ENCODE measurements at places on chromosomes 1 and 21.

DNA sequence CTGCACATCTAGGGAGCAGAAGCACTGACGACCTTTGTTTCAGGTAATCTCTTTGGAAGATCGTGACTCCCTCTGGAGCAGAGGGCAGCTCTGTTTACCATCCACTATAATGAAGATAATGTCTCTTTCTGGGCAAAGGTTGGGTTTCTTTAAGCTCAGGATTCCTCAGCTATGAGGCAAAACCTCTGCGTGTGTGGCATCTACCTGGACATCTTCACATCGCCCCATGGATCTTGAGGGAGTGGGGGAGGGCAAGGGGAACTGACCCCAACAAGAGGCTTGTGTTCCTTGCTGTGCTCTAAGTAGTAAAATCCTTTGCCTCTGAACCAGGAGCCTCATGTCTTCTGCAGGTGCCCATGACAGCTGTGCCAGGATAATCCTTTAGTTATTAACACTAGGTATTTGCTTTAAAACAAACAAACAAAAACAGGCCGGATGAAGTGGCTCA is 19.6 kb downstream of the SPATA45 start:
- no peak for DNase-seq

DNA sequence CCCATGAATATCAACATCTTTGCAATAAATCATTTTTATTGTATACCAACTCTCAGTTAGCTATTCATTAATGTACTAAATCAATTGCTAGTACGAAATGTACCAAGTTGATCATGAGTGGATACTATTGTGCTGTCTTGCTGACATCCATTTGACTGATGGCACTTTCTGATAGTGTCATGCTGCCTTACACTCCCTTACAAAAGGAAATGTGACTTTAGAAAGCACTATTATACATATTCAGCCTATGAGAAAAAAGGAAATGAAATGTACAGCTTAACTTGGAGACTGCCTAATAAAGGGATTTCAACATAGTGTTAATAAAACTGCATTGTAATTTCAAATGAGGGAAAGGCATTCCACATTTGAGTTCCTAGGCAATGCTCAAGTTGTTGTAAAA is 52.2 kb downstream of the PLA2G4A start:
- DNase-seq, result no peak

GRCh38 chr1:234324821-234325220 is 48.4 kb upstream of the COA6 start:
- no peak for DNase-seq

DNA sequence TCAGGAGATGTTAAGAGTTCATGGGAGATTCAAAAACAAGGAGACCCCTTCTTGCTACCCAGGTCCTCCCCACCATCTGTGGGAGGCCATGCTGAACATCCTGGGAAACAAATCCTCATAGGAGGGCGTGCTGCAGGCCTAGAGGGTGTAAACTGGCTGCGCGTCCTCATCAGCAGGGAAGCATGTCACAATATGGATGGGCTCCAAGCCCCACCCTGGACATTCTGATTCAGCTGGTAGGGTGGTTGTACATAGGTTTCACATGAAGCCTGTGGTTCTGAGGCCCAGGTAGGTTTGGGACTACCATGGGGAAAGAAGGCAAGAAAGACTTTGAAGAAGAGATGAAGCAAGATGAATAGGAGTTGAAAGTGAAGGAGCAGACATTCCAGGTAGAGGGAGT is 44.6 kb upstream of the IFNLR1 start:
- DNase-seq, result no peak

DNA sequence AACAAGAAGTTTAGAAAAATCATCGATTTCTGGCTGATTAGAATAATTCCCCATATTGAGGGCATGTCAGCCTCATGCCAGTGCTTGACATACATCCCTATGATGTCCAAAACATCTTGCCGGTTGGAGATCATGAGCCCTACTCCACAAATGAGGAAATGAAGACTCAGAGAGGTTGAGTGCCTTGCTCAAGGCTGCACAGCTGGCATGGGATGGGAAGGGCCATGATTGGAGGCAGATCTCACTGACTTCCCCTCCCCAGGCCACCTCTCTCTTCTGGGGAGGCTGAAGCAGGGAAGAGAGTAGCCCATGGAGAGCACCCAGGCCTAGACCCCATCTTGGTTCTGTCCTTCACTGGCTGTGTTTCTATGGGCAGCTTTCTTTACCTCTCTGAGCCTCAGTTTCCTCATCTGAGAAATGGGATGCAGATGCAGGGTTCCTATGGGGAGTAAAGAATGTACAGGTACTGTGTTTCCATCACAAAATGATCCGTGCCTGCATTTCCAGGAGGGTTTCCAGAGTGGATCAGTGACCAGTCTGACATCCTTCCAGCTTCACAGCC is 145.7 kb downstream of the SYF2 start:
- no peak for DNase-seq

- DNase-seq, result no peak
Measured at GRCh38 chr21:33998809-33999208, 74.6 kb upstream of the MRPS6 start.

GRCh38 chr21:41561701-41562100 is 53.7 kb upstream of the TMPRSS2 start:
- DNase-seq, result no peak

DNA sequence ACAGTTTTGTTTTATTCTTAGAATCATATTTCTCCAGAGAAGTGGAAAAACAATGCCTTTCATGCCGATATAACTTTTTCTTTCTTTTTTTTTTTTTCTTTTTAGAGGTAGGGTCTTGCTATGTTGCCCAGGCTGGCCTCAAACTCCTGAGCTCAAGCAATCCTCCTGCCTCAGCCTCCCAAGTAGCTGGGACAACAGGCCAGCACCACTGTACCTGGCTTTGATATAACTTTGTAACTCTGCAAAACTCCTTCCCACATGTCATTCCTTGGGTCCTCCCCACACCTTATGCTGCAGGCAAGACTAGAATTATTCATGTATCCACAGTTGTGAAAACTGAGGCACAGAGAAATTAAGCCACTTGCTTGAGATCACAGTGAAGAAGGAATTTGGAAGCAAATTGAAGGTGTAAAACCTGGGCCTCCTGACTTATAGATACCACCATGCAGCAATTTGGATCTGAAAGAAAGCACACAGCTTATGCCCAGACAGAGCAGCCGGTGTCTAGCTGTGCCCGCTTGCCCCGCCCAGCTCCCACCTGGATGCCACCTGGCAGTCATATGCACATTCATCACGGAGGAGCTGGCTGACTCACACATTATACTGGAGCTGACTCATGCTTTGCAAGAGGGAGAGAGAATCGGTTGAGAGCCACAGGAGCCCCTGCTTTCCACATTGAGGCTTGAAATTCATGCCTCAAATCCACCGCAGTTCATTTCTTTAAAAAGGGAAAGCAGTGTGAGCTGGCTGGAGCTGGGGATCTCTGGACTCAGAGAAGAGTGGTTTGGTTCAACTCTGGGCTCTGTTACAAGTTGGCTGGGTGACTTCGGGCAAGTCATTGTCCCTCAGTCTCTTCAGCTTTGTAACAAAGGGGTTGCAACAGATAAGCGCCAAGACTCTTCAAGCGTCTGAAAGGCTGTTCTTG is 8.3 kb upstream of the SLC2A1 start:
- no peak for DNase-seq

- no peak for DNase-seq
Measured at GRCh38 chr1:203055161-203055799, 29.0 kb downstream of the PPFIA4 start.

DNA sequence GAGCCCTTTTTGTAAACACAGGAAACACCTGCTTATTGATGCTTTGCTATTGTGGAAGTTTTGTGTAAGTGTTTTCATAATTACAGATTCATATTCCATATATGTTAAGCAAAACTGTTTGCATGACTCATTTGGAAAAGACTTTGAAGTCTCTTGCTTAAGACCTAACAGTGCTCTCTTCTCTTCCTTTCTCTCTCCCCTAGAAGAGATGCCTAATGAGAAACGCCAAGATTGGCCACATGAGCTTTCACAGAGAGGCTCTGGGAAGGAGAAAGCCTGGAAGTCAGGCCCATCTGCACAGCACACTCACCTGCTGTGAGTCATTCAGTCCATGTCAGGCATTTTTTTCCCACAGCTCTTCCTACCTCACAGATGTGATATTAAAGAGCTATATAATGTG is 101.6 kb upstream of the PALMD start:
- DNase-seq, result no peak

DNA sequence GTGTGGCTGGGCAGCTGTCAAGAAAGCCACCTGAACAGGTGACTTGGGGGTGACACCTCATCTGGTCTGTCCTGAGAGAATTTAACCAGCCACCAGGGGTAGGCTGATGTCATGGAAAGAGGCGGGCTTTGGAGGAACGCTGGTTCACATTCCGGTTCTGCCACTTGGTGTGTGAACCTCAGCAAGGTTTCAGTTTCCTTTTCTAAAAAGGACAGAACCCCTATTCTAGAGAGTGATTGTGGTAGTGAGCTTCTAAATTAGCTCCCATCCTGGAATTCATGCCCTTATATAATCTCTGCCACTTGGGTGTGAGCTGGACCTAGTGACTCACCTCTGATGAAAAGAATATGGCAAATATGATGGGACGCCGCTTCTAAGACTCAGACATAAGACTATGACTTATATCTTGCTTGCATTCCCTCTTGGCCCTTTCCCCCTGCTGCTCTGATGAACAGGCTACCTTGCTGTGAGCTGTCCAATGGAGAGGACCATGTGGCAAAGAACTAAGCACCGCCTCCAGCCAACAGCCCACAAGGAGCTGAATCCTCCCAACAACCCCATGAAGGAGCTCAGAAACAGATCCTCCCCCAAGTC is 332.1 kb downstream of the RRAGC start:
- peak; percentile 10 for DNase-seq

- no peak for DNase-seq
Measured at GRCh38 chr1:163656095-163656759, 334.5 kb downstream of the NUF2 start.

- DNase-seq, result no peak
Measured at GRCh38 chr1:81351864-81352263, 448.9 kb upstream of the ADGRL2 start.

DNA sequence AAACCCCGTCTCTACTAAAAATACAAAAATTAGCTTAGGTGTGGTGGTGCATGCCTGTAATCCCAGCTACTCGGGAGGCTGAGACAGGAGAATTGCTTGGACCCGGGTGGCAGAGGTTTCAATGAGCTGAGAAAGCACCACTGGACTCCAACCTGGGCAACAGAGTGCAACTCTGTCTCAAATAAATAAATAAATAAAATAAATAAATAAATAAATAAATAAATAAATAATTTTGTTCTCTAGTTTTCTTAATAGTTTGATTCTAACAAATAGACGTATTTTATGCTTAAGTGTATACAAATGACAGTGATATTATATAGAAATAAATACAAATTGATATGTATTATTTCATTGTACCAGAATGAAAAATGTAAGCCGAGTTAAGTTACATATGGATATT is 339.9 kb upstream of the OLFM3 start:
- no peak for DNase-seq

DNA sequence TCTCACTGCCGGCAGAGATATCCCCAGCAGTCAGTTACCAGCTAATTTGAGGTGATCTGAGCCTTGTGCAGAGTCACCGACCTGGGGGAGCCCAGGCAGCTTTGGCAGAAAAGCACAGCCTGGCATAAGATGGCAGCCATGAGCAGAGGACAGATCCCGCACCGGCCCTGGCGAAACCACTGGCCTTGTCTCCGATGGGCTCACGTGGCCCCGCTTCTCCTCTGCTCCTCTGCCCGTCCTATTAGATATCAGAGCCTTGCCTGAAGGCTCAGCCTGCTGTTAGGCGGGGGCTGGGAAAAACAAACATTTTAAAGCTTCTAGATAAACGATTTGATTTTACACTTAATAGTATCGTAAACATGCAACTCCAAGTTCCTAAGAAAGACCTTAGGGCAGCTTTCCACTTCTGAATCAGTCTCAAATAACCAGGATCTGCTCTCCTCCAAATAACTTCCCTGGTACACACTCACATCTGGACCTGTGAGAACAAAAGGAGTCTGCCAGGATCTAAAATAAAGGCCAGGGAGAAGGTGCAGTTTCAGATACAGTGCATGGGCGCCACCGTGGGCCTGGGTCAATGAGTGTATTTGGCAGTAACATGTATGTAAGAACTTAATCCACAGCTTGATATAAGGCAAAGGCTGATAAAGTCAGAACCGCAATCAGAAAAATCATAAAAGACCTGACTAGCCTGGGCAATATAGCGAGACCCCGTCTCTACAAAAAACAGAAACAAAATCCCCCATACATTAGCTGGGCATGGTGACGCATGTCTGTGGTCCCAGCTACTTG is 10.0 kb downstream of the EDARADD start:
- DNase-seq, result no peak

- DNase-seq, result no peak
Measured at GRCh38 chr1:94032637-94033036, 88.3 kb downstream of the ABCA4 start.

GRCh38 chr1:233629305-233629935 is 15.5 kb downstream of the KCNK1 start:
- no peak for DNase-seq

GRCh38 chr1:40224040-40224439 is 23.7 kb upstream of the TMCO2 start:
- DNase-seq, result no peak

DNA sequence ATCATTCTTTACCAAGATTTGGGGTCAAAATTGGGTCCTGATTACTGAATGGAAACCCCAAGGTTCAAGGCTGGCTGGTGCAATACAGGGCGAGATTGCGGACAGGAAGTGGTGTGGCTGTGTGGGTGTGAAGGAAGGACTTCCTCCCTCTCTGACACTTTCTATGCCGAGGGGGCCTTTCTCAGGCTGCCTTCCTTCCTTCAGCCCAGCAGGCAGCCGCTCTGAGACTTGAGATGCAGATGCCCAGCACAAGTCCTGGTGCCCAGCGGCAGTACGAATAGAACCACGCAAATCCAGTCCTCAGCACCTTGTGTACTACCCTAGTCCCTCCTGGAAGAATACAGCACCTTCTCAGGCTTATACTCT is 16.3 kb downstream of the BATF3 start:
- no peak for DNase-seq

GRCh38 chr1:9825093-9826074 is 1.6 kb upstream of the CLSTN1 start:
- DNase-seq, result no peak

DNA sequence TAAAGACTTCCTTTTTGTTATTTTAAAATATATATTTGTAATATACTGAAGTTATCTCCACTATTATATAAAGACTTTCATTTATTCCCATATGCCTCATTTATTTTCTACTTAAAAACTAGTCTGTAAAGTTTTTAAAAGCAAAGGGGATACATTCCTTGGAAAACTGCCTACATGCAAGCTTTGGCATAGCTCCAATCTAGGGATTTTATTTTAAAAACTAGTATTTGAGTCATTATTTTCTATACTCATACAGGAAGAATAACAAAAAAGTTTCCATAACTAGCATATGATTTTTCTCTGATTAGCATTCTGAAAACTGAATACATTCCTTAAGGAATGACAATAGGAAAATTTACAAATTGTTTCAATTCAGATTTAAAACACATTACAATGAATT is 88.9 kb downstream of the COL24A1 start:
- no peak for DNase-seq

DNA sequence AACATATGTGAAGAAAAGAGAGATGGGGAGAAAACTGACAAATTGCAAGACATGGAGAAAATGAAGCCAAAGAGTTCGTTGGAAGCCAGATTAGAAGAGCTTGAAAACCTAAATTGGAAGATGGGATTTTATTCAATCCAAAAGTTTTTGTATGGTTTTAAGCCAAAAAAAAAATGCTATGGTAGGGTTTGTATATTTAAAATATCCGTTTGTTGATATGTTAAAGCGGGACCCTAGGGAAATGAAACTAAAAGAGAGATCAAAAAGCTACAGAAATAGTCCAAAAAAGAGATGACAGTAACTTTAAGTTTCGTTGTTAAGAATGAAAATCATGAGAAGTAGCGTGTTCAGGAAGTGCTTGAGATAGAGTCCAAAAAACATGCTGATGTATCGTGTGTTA is 617.7 kb upstream of the ADGRL2 start:
- no peak for DNase-seq

GRCh38 chr1:231612393-231613089 is 14.0 kb upstream of the DISC1 start:
- DNase-seq, result no peak

Data from stimulated activated CD8-positive, alpha-beta memory T cell treated with anti-CD3 and anti-CD28 coated beads, Interleukin-15, amount 100 ng/mL, for 1 hour (primary cell).